ENCODE measurements at places on chromosomes 7 and 10. TPM values are rescaled to one million over a fixed set of nuclear protein-coding genes. Genes with fewer than 3 reads are reported as not detected.
A peak's percentile ranks its signal among the peaks of the same experiment; 100 is the strongest.

Gene EFCAB10
- total RNA-seq: not detected

Gene KAT6B
- 28.2 TPM for total RNA-seq

Gene SPDYE2B
- not detected for total RNA-seq

Gene TACC2
- total RNA-seq: 64.2 TPM

Gene TFR2
- total RNA-seq: 0.19 TPM

- H3K36me3 ChIP-seq: no peaks in the 10 kb centered on the region
- no peak overlapping the region for H3K4me3 ChIP-seq
- no peak for DNase-seq
- peaks cover 10% of the 10 kb centered on the region for H3K4me1 ChIP-seq
- no peak overlapping the region for H3K27ac ChIP-seq
- peaks cover 90% of the 10 kb centered on the region for H3K27me3 ChIP-seq
Measured at GRCh38 chr10:99520040-99520846, 12.5 kb upstream of the NKX2-3 start.

GRCh38 chr10:77431209-77431611, 206.4 kb downstream of the KCNMA1 start:
- peak overlapping the region; percentile 0 for H3K27ac ChIP-seq
- H3K4me1 ChIP-seq: peaks cover 29% of the 10 kb centered on the region
- no peaks in the 10 kb centered on the region for H3K27me3 ChIP-seq
- no peaks in the 10 kb centered on the region for H3K36me3 ChIP-seq
- DNase-seq: no peak

DNA sequence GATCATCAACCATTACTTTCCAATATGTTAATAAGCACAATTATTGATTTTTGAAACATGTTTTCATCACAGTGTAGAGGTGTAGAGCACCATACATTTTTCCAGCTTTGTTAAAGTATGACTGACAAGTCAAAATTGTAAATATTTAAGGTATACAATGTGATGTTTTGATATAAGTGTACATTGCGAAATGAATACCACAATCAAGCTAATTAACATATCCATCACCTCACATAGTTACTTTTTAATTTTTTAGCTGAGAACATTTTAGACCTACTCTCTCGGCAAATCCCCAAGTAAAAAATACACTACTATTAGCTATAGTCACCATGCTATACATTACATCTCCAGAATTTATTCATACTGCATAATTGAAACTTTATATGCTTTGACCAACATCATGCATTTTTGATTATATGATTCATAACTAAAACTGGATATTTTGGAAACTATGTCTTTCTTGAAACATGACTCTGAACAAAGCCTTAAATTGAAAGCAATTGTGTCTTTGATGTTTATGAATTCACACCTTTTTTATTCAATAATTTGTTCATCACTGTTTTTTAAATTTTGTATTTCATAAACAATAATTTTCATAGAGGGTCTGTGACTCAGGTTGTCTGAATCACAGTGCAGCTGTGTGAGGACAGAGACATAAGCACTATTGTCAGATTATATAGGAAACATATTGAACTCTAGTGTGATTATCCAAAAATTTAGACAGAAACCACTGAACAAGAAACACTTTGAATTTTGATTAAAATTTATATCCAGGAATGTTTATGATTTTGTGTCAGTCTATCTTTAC, 486.1 kb downstream of the SEMA3D start:
- peaks cover 28% of the 10 kb centered on the region for H3K4me1 ChIP-seq
- no peak for DNase-seq
- H3K4me3 ChIP-seq: no peak overlapping the region
- no peaks in the 10 kb centered on the region for H3K27me3 ChIP-seq
- peak overlapping the region; percentile 99 for H3K27ac ChIP-seq

DNA sequence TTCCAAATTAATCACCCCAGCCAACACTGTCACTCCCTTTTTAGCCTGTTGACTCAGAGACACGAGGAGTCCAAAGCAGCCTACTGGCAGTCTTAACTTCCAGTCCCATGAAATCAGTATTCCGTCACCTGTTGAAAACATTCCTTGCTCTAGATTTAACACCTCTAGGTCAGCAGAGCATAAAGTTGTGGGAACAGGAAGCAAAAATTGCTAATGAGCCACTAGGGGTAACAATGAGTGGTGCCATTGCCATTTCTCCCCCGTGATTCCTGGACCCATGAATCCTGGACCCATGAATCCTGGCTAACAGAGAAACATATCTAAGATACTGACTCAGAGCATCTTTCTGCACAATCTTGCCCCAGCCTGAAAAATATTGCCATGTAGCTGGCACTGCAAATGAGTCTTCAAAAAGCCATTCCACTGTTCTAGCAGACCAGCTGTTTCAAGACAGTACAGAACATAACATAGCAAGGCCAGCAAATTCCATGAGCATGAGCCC, 252.7 kb upstream of the PTER start:
- no peak for DNase-seq
- no peaks in the 10 kb centered on the region for H3K36me3 ChIP-seq
- no peaks in the 10 kb centered on the region for H3K4me1 ChIP-seq
- H3K27me3 ChIP-seq: peaks cover 3% of the 10 kb centered on the region

- no peak overlapping the region for H3K4me3 ChIP-seq
- no peaks in the 10 kb centered on the region for H3K36me3 ChIP-seq
- peaks cover 11% of the 10 kb centered on the region for H3K4me1 ChIP-seq
- no peaks in the 10 kb centered on the region for H3K27me3 ChIP-seq
- no peak overlapping the region for H3K27ac ChIP-seq
Measured at GRCh38 chr10:124227055-124227975, 133.9 kb upstream of the CHST15 start.

- no peak overlapping the region for H3K4me3 ChIP-seq
- no peak for DNase-seq
- no peaks in the 10 kb centered on the region for H3K36me3 ChIP-seq
- H3K27me3 ChIP-seq: peaks cover 42% of the 10 kb centered on the region
- peaks cover 1% of the 10 kb centered on the region for H3K4me1 ChIP-seq
Measured at GRCh38 chr10:70925377-70926225, 37.2 kb upstream of the PCBD1 start.

GRCh38 chr7:40918701-40919271, 784.0 kb downstream of the SUGCT start:
- H3K4me1 ChIP-seq: peaks cover 37% of the 10 kb centered on the region
- H3K4me3 ChIP-seq: no peak overlapping the region
- H3K27ac ChIP-seq: peak overlapping the region; percentile 52
- no peak for DNase-seq

- no peak for DNase-seq
- H3K27me3 ChIP-seq: peaks cover 16% of the 10 kb centered on the region
- H3K4me1 ChIP-seq: peaks cover 13% of the 10 kb centered on the region
- no peak overlapping the region for H3K27ac ChIP-seq
- H3K36me3 ChIP-seq: no peaks in the 10 kb centered on the region
Measured at GRCh38 chr10:43691485-43691884, 42.8 kb upstream of the ZNF32 start.

DNA sequence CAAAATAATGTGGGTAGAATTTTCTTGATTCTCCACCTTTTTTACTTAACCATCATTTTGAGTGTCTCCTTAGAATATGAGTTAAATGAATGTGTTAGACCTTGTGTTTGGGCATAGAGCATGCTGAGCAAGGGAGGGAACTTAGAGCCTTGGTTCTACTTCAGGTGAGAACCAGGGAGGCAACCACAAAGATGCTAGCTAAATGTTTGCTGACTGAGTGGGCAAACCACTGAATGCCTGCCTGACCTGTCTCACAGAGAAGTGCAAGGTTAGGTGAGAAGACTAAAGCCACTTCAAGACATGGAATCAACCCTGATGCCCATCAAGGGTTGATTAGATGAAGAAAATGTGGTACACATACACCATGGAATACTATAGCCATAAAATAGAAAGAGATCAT, 242.6 kb upstream of the ZNF32 start:
- H3K27me3 ChIP-seq: no peaks in the 10 kb centered on the region
- no peaks in the 10 kb centered on the region for H3K36me3 ChIP-seq
- DNase-seq: no peak
- no peak overlapping the region for H3K4me3 ChIP-seq

DNA sequence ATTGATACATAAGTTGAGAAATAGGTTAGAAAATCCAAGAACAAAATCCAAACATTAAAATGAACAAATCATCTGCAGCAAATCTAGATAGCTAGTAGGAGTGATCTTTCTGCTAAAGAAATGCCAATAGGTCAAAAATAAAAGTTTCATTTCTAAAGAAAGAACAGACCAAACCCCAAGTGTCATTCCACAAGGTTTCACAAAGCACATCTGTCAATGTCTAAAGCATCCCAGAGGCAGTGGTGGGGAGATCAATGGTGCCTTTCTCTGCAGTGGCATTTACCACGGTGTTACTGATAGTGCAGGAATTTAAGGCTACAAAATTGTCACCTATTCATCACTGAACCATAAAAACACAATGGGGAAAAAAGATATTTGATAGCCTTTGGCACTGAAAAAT, 147.9 kb downstream of the PARD3 start:
- H3K4me3 ChIP-seq: no peak overlapping the region
- H3K27ac ChIP-seq: no peak overlapping the region
- no peak for DNase-seq
- no peaks in the 10 kb centered on the region for H3K36me3 ChIP-seq
- no peaks in the 10 kb centered on the region for H3K27me3 ChIP-seq

GRCh38 chr10:24561453-24561852, 162.2 kb downstream of the ARHGAP21 start:
- peaks cover 29% of the 10 kb centered on the region for H3K27me3 ChIP-seq
- no peak overlapping the region for H3K27ac ChIP-seq
- H3K4me1 ChIP-seq: peaks cover 5% of the 10 kb centered on the region
- H3K4me3 ChIP-seq: no peak overlapping the region
- no peak for DNase-seq
- no peaks in the 10 kb centered on the region for H3K36me3 ChIP-seq

DNA sequence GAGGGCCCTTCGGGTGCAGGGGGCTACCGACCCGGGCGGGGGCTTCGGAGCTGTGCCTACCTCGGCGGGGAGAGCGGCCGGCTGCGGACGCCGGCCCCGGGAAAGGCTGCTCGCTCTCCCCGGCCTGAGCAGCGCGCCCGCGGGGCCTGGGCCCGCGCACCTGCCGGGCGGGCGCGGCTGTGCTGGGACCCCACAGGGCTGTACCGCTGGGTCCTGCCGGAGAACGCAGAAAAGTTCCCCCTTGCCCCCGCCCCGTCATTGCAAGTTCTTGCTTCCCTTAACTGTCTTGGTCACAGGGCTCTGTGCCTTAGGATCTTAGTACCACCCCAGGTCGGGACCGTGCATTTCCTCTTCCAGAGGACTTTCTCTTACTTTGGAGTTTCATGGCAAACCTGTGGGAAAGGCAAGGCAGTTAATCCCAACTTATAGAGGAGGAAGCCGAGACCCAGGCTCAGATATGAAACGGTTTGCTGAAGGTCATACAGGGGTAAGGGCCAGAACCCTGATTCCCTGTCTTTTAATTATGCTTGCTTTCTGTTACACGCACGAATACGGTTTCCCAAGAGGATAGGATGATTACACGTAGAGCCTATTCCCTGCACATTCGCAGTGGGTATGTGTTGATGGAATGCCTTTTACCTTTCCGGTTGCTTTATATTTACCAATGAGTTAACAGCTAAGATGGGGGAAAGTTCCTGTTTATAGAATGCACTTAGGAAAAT, 652 bp downstream of the PCGF5 start:
- peak overlapping the region; percentile 81 for H3K4me3 ChIP-seq
- peaks cover 6% of the 10 kb centered on the region for H3K36me3 ChIP-seq
- H3K27me3 ChIP-seq: no peaks in the 10 kb centered on the region
- peaks cover 34% of the 10 kb centered on the region for H3K4me1 ChIP-seq
- no peak for DNase-seq

GRCh38 chr7:129074994-129075393, 20.1 kb upstream of the TNPO3 start:
- no peak for DNase-seq
- peaks cover 35% of the 10 kb centered on the region for H3K27me3 ChIP-seq
- no peaks in the 10 kb centered on the region for H3K36me3 ChIP-seq
- no peaks in the 10 kb centered on the region for H3K4me1 ChIP-seq

GRCh38 chr7:88111140-88111743, 108.6 kb downstream of the SRI start:
- H3K36me3 ChIP-seq: no peaks in the 10 kb centered on the region
- H3K4me3 ChIP-seq: no peak overlapping the region
- no peaks in the 10 kb centered on the region for H3K4me1 ChIP-seq
- DNase-seq: no peak
- H3K27ac ChIP-seq: no peak overlapping the region
- peaks cover 5% of the 10 kb centered on the region for H3K27me3 ChIP-seq

DNA sequence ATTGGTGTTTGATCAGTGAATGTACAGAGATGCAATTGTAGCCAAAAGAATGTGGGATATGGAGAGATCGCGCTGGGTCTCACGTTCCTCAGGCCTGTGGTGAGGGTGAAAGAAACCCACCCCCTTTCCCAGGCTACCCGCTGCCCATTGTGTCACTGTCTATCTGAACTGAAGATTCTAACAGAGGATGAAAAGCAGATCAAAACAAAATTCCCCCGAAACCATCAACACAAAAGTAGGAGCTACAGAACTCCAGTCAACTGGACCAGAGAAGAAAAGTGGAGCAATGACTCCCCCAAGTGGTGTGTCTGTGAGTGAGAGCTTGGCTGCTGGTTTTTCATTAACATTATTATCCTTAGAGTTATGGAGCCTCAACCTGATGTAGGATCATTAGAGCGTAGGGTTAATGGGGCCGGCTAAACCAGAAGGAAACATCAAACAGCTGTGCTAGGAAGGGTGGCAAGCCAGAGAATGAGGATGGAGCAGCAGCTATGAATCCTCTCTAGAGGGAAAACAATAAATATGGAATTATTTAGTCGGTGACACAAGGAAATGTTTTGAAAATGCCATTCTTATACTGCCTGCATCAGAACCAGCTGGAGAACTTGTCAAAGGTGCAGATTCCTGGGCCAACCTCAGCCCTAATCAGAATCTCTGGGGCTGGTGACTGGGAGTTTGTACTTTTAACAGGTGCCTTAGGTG, 38.3 kb downstream of the AKR1B1 start:
- peaks cover 21% of the 10 kb centered on the region for H3K27me3 ChIP-seq
- no peaks in the 10 kb centered on the region for H3K36me3 ChIP-seq
- H3K4me1 ChIP-seq: peaks cover 12% of the 10 kb centered on the region
- no peak overlapping the region for H3K27ac ChIP-seq

GRCh38 chr7:34900891-34901513, 136.3 kb downstream of the DPY19L1 start:
- H3K4me1 ChIP-seq: no peaks in the 10 kb centered on the region
- no peak overlapping the region for H3K27ac ChIP-seq
- peaks cover 14% of the 10 kb centered on the region for H3K27me3 ChIP-seq
- H3K36me3 ChIP-seq: no peaks in the 10 kb centered on the region

GRCh38 chr7:137878333-137878961, 31.7 kb upstream of the DGKI start:
- no peak for DNase-seq
- H3K36me3 ChIP-seq: peaks cover 73% of the 10 kb centered on the region
- no peak overlapping the region for H3K27ac ChIP-seq
- H3K27me3 ChIP-seq: no peaks in the 10 kb centered on the region

DNA sequence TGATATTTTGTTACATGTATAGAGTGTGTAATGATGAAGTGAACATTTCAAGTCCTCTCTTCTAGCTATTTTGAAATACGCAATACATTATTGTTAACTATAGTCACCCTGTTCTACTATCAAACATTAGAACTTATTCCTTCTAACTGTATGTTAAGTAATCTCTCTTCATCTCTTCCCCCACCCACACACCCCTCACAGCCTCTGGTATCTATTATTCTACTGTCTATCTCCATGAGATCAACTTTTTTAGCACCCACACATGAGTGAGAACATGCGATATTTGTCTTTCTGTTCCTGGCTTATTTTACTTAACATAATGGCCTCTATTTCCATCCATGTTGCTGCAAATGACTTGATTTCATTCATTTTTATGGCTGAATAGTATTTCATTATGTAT, 57.7 kb upstream of the EGR2 start:
- H3K27ac ChIP-seq: no peak overlapping the region
- H3K4me3 ChIP-seq: no peak overlapping the region
- DNase-seq: no peak

GRCh38 chr10:117646718-117647117, 104.2 kb downstream of the EMX2 start:
- no peaks in the 10 kb centered on the region for H3K4me1 ChIP-seq
- no peak for DNase-seq
- no peaks in the 10 kb centered on the region for H3K36me3 ChIP-seq
- H3K27me3 ChIP-seq: peaks cover 23% of the 10 kb centered on the region
- H3K27ac ChIP-seq: no peak overlapping the region
- H3K4me3 ChIP-seq: no peak overlapping the region
